T-helper 2 cell (primary cell): ENCODE measurements at places on chromosomes 16 and 17.

GRCh38 chr16:87679593-87680271 is 77.4 kb downstream of the JPH3 start:
- DNase-seq, result no peak

GRCh38 chr17:82110298-82110697 is 12.3 kb upstream of the FASN start:
- no peak for DNase-seq

GRCh38 chr17:7561589-7562207 is at the start of gene SENP3:
SENP3 (plus strand) TSS chr17:7561919; CDS start chr17:7563077, 1,158 bp downstream.
- DNase-seq, result peak; percentile 88

- no peak for DNase-seq
Measured at GRCh38 chr16:84826558-84826941, 6.8 kb downstream of the CRISPLD2 start.

- no peak for DNase-seq
Measured at GRCh38 chr17:10836966-10837590, 809 bp downstream of the PIRT start.

DNA sequence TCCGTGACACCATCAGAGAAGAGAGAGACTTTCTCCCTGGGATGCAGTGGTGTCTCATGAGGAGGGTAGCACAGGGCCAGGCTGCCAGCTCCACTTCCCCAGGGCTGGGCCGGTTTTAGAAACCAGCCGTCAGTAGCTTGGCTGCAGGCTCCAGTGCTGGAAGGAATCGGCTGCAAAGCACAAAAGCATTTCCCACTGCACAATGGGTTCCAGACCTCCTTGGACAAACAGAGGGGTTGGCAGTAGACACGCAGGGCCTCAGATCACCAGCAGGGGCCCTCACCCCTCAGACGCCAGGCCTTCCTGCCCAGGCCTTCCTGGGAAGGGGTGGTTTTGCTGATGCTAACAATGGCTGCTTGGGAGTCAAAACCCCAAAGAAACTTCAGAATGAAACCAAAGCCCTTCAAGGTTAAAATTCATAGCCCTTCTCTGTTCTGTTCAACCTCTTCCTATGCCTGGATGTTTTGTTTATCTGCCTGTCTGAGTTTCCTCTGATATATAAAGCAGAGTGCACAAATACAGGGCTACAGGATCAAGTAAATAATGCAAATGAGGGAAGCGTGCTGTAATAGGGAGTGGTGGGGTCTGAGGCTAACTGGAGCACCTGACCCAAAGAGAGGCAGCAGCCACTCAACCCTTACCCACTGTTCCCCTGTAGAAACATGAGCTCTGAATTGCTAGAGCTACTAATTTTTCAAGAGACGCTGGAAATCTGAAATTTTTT is 26.2 kb downstream of the TEKT5 start:
- DNase-seq, result no peak

DNA sequence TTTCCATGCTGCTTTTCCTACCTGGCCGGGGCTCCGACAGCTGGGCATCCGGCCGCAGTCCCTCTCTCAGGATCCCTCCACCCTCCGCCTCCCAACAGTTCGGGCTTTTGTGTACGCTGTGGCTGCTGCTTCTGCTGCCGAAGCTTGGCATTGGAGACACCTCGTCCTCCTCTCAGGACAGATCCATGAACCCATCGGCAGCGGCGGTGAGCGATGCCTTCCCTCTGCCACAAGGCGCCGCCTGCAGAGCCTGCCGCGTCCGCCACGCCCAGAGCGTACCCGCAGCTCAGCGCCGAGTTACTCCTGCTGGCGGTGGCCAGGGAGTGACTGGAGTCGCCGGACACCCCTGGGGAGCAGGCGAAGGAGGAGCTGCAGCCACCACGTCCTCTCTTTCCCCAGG is 2032.8 kb downstream of the TP53TG3F start:
- no peak for DNase-seq

GRCh38 chr16:11407047-11407982 is 62.1 kb downstream of the RMI2 start:
- DNase-seq, result peak; percentile 31

DNA sequence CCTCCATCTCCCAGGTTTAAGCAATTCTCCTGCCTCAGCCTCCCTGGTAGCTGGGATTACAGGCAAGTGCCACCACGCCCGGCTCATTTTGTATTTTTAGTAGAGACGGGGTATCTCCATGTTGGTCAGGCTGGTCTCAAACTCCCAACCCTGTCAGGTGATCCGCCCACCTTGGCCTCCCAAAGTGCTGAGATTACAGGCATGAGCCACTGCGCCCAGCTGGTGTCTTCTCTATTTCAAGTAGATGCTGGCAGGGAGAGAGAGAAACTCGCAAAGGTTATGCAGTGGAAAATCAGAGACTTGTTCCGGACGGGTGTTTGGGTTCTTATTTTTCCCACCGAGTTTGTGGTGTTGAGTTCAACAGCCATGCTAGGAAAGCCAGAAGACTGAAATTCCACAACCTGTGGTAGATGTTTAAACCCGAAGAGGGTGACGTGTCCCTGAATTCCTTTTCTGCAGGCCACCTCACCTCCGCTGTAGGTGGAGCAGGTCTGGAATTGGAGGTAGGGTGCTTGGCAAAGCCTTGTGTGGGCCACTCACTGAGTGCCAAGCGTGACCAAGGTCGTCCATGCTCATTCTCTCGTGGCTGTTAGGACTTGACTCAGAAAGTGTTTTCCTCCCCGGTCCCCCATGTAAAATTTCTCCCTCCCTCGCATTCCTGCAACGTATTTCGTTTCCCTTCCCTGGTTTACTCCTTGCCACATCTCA is 7.3 kb upstream of the ZDHHC7 start:
- DNase-seq, result no peak

- no peak for DNase-seq
Measured at GRCh38 chr17:40777971-40778370, 4.4 kb downstream of the KRT27 start.

DNA sequence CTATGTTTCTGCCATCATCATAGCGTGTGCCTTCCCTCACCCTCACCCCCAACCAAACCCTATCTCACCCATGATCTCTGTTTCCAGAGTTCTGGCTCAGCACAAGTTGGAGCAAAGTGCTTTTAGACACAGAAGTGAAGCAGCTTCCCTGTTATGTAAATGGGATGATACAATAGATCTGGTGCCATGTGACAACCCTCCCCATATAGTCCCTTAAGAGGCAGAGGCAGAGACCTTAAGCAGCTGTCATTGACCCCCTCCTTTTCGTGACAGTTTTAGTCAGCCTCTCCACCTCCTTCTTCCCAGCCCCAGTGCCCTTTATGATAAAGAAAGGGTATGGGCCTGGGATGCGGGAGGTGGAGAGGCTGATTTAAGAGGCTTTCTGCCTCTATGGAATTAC is 40.3 kb upstream of the MED13 start:
- no peak for DNase-seq

DNA sequence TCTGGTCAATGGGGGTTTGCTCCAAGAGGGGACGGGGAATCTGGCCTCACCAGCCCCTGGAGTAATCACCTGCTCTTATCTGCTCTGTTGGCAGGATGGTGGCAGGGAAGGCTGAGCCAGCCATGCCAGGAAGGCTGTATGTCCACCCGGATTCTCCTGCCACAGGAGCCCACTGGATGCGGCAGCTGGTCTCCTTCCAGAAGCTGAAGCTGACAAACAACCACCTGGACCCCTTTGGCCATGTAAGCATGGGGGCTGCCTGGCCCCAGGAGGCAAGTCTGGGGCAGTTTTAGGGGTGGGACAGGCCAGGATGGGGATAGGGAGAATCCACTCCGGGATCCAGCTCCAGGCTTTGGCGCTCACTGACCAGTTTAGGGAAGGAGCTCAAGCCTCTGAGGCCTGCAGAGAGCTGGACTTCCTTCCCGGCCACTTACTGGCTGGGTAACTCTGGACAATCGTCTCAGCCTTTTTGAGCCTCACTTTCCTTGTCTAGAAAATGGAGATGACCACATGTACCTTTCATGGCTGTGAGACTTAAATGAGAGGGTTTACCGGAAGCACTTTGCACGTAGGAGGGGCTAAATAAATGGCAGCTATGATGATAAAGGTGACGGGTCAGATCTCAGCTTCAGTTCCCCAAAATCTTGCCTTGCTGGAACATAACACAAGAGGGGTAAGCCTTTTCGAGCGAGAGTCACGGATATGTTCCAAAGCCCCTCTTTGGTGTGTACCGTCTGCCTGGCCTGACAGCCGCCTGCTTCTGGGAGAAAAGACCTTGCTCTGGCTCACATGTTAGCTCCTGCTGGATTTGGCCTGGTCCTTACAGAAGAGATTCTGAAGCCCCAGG is 15.4 kb downstream of the TBX4 start:
- DNase-seq, result no peak

GRCh38 chr17:62745806-62746205 is 62.3 kb downstream of the MARCHF10 start:
- DNase-seq, result no peak

DNA sequence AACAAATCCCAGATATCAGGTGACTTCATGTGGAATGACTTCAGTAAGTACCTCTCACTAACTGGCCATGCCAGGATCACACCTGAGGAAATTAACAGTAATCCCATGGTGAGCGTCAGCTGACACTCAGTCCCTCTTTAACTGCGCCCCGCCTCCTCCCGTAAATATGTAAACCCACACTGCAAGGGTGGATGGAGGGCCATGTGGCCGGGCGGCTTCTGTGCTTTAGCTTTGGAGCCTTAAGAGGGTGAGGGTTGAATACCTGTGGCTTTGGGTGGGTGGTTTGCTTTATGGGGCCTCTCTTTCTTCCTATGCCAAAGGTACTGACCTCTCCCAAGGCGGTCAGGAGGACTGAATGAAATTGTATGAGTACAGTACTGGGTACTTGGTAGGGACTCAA is 141.7 kb downstream of the MRM1 start:
- no peak for DNase-seq

DNA sequence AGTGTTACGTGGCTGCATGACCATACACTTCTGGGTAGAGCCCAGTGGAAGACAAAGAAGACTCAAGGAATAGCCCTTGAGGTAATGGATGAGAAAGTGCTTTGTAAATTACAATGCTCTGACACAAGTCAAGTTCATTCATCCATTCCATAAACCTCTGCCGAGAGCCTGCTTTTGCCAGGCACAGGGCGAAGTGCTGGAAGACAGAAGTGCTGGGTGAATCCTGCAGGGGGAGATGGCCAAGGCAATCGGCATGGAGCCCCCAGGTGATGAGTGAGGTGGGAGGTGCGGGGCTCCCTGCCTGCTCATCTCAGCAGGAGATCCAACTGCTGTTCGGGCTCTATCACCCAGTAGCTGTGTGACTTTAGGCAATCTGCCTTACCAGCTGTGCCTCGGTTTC is 2.8 kb upstream of the SOCS3 start:
- no peak for DNase-seq
